A549 treated with CORT108297 at 1 μM for 4 hours (cell line): ENCODE measurements at places on chromosomes 12 and 14. TPM values are rescaled to one million over a fixed set of nuclear protein-coding genes. Genes with fewer than 3 reads are reported as not detected.

Gene PTPN21
- 7.6 to 10.5 TPM (median 8.7 TPM) in 5 replicates for total RNA-seq

Gene KLRC4
- total RNA-seq, result not detected in 5 replicates

Gene BEGAIN
- total RNA-seq, result 7.0 to 11.8 TPM (median 9.8 TPM) in 5 replicates

Gene ARHGDIB
- total RNA-seq, result 0.75 to 1.6 TPM (median 1.3 TPM) in 5 replicates

Gene JDP2
- 23.5 to 37.0 TPM (median 33.6 TPM) in 5 replicates for total RNA-seq

Gene ACRBP
- 0.11 to 0.34 TPM (median 0.16 TPM) in 5 replicates for total RNA-seq

Gene LGR5
- 0.05 TPM in 1 of 5 replicates, not detected in the others for total RNA-seq

Gene TAS2R19
- total RNA-seq, result 0.18 TPM in 1 of 5 replicates, not detected in the others

Gene CLEC1B
- not detected in 5 replicates for total RNA-seq

Gene AKAP5
- total RNA-seq, result 0.29 to 0.41 TPM (median 0.40 TPM) in 5 replicates
